NCI-H1436 (cell line): ENCODE measurements at places on chromosomes 3 and 15.

DNA sequence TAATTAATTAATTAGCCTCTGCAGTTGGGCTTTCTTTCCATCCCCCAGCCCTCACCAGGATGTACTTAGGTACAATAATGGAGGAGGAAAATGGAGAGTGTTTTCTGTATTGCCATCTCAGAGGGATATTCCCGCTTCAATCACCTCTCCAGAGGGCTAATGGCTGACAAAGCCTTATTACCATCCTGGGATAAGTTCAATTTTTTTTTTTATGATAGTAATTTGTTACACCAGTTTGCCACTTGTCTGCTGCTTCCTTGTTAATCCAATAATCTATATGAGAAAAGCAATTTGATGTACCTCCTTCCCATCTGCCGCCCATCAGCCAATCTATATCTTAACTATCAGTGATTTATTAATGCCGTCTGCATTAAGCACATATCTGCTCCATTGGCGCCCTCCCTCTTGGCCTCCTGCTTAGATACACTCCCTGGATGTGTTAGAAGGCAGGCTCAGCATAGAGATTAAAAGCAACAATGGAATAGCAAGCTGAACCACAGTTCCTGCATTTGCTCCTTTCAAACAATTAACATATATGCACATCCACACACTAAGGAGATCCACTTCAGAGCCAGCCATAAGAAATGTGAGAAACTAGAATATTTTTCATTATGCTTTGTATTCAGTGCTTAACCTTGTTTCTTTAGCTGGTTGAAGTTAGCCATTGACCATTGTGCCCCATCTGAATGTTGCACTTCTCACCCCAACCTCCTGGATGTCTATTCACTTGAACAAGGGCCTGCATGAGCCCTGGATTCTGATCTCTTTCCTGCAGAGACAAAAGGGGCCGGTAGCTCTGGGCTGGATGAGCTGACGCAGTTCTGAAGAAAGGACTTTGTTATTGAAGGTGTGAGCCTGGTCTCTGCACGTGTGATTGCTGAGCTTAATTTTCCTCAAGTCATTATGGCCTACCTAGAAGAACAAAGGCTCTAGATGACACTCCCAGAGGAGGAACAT lies 237.3 kb upstream of the GAP43 start:
- DNase-seq: no peak

DNA sequence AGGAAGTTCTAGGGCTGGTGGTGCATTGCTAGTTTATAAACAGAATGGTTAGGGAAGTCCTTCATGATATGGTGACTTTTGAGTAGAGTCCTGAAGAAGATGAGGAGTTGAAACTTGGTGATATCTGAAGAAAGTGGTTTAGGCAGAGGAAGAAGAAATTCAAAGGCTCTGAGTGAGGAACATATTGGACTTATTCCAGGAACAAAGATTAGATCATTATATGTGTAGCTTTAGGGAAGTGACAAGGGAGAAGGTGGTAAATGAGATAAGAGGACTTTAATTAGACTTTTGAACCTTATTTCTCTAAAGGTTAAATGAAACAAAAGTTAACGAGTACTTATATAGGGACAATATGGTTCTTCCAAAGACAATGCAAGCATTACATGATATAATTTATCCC lies 286.7 kb downstream of the DOCK3 start:
- no peak for DNase-seq

DNA sequence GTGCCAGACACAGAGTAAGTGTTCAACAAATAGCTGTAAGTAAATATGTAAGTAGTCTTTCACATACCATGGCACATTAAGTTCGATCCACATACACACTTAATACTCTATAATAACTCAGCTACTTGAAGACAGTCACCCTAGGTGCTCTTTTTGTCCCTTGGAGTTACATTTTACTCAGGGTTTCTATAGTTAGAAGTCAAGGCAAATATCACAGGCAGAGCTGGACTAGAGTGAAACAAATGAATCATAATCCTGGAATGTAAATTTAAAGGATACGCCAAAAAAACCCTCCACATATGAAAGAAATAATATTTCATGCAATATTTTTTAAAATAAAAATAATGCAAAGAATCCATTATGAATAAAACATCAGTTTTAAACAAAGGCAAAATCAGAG lies 461.8 kb downstream of the MAGI1 start:
- no peak for DNase-seq

DNA sequence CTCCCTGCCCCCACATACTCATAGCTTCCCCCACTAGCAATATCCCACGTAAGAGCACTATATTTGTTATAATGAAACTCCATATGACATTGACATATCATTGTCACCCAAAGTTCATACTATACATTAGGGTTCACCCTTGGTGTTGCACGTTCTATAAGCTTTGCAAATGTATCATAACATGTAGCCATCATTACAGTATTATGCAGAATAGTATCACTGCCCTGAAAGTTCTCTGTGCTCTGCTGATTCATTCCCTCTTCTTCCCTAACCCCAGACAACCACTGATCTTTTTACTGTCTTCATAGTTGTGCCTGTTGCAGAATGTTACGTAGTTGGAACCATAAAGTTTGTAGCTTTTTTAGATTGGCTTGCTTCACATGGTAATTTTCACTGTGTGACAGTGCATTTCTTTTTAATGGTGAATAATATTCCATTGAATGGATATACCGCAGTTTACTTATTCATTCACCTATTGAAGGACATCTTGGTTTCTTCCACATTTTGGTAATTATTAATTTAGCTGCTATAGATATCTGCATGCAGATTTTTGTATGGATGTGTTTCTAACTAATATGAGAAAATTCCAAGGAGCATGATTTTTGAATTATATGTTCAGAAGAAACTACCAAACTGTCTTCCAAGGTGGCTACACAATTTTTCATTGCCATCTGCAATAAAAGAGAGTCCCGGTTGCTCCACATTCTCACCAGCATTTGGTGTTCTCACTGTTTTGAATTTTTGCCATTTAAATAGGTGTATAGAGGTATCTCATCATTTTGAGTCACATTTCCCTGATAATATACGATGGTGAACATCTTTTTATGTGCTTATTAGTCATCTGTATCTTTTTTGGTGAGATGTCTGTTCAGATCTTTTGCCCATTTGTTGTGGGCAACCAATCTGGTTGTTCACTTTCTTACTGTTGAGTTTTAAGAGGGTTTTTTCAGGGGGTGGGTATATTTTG lies 59.7 kb downstream of the CD200 start:
- no peak for DNase-seq

DNA sequence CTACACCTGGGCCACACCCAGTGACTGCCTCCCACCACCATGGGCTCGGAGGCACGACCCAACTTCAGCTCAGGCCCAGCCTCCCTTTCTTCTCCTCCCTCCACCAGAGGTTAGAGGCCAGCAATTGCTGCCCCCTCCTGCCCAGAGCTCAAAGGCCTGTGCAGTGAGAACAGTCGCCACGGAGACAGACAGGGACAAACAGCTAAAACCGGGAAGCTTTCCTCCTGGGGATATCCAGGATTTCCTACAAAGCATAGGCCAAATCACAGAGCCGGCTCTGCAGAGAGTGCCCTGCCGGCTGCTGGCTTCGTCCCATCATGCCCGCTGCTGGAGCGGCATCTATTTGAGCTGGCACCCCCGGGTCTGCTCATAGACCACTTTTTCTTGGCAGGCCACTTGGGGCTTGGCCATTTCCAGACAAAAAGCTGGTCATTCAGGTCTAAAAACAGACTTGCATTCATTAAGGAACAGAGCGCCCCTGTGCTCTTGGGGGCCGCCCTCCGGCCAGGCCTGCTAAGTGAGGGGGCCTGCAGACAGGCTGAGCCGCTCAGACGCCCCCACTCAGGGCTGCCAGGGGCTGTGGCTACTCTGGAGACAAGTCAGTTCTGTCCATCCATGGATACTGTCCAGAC lies 17.5 kb downstream of the GRAMD2A start:
- no peak for DNase-seq

DNA sequence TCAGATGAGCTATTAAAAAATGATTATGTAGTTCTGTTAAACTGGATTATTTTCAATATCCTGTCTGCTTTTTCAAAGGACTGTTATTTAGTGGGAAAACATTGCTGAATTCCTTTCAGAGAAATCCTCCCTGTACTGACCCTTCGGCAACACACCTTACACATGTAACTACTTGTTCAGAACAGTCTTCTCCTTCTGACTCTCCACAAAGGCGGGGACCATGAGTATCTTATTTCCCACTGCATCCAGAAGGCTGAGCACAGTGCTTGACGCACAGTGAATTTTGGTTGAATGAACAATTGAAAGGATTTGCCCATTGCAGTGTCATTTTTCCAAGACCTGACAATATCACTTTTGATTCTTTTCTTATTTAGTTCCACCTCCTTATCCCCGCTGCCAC lies 23.1 kb upstream of the CFAP161 start:
- DNase-seq: no peak

GRCh38 chr15:73009066-73010056 lies 42.9 kb upstream of the NEO1 start:
- DNase-seq: no peak

GRCh38 chr15:67799801-67800205 lies 25.5 kb upstream of the SKOR1 start:
- DNase-seq: no peak

DNA sequence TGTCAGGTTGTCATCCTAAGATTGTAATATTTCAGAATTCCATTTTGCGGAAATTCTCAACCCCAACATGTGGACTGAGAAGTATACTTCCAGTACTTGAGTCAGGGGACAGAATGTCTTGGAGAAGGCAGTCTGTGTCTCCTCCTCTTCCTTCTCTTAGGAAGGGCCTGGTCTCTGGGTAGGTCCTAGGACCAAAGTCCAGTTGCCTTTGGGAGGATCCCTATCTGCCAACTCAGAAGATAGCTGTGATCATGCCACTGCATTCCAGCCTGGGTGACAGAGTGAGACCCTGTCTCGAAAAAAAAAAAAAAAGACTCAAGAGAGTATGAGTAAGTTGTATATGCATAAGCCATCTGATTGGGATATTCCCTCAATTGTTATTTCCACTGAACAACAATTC lies 23.9 kb upstream of the FAM3D start:
- no peak for DNase-seq

DNA sequence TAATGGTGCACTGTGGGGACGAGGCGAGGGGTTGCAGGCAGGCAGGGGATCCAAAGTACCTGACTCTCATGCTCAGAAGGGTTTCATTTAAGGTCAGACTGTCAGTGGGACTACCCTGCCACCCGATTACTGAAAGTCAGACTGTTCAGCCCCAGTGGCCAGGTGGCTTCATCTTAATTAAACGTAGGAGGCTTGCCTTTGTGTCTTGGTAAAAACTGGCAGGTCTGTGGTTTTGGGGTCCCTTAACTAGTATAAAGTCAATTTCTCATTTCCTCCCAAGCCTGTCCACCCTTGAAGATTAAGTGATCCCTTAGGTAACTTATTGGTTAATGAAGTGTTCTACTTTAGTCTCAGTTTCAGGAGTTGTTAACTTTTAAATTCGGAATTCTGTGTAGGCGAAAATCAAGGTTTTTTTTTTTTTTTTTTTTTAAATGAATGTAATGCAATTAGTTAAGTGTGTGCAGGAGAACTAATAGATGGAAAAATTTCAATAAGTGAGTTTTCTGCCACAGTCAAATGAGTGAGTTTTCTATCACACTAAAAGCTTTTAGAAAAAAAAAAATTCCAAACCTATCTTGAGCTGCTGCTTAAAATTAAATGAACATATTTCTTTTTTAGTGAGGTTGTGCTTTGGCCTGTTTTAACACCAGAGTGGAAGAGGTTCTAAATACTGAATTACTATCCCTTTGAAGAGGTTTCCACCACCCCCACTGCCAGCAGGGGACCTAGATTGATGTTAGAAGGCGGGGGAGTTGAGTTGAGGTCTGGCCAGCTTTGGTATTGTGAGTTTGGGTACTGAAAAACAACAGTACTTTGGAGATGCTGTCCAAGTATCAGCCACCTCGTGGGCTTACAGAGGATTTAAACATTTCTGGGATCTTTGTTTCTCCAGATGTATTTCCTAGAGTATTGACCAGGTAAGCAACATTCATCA lies 15.2 kb downstream of the ITPR1 start:
- DNase-seq: no peak

DNA sequence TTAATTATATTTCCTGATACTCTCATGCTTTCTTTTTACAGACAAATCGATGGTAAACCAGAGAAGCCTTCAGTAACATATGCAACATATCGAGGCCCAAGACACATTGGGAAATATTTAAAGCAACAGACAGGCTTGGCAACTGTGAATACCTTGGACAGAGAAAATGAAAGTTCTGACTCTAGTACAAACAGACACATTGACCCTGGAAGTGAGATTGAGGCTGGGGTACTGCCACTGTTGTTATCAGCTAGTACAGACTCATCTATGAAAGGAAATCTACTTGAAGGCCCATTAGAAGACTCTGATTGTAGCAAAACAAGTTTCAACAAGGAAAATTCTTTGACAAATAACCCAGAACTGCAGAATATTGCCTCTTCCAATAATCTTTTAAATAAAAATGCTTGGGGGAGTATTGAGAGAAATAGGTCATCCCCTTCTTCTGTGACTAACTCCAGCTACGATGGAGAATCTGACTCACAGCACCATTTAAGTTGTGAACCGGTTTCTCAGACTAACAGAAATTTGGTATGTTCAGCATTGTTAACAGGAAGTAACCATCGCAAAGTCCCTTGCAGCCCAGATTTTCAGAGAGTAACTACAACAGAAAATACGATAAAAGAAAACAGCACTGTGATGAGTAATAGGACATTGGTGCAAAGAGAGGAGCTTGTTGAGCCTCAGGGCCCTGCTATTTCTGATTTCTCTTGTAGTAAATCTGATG lies 50.2 kb downstream of the CRYBG3 start:
- DNase-seq: no peak

GRCh38 chr3:129010310-129010956 lies 9.3 kb downstream of the EFCC1 start:
- no peak for DNase-seq

DNA sequence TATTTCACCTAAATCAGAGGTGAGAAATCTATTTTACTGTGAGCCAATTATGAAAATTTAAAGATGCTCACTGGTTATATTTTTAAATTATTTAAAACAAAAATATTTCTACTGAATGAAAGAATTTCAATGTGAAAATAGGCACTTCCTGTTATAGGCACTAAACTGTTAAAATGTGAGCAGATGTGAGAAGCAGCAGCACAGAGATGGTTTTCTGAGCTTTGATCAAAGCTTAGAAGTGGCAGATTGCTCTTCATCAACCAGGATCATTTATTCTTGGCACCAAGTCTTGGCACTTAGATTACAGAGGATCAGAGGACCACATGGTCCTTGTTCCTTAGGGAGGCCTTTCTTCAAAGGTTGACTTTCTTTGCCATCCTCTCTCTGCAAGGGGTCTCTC lies 18.0 kb upstream of the TSC22D2 start:
- DNase-seq: no peak

DNA sequence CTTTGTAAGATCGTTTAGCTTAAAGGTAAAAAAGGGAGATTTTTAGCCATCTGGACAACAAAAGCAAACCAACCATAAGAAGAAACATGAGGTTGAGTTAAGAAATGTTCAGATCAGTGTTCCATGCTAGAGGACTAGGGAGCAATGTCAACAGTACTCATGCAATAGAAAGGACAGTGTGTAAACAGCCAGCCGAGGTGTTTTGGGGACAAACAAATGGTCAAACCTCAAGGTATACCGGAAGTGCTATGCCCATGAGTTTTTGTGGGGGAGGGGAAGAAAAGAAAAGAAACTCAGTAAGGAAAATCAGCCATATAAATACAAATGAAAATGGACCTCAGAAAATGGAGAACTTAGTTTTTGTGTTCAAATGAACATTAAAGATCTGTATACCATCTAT lies 289.5 kb upstream of the GRM7 start:
- no peak for DNase-seq
